Activated T-helper 1 cell treated with anti-CD3 and anti-CD28 coated beads, Interleukin-2, amount 50 U/mL, for 16 hours (primary cell): ENCODE measurements at places on chromosomes 5 and 9.

DNA sequence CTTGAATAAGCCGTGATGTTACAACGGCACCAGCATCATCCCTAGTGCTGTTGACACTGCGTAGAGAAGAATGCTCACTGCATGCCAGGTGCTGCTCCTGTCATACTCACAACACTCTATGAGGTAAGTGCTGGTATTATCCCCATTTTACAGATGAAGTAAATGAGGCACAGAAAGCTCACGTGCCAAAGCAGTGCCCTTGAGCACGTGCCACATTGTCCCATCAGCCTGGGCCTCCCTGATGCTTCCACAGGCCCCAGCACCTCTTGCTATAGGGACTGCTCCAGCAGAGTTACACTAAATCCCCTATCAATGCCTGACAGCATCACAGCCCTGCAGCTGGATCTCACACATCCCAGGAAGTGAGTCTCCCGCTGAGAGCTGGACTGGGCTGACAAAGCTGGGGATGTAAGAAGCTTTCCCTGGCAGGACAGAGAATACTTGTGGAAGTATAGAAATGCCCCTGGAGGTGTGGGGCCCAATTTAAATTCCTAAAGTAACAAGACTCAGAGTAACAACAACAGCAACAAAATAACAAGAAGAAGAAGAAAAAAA, 216.1 kb downstream of the FSTL4 start:
- no peak for DNase-seq

DNA sequence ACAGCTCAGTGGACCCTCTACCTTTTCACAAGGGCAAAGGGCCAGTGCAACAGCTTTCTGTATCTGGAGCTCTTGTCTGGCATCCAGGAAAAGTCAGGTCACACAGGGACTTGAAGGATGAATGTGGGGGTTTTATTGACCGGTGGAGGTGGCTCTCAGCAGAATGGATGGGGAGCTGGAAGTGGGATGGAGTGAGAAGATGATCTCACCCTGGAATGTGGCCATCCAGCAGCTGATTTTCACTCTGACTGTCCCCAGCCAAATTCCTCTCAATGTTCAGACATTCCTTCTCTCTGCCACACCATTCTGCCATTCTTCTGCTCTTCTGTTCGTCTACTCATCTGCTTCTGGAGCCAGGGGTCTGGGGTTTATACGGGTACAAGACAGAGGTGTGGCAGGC, 1119.9 kb downstream of the TAF11L14 start:
- DNase-seq: no peak

- no peak for DNase-seq
Observed at GRCh38 chr5:2506603-2507002, 244.9 kb downstream of the IRX2 start.

DNA sequence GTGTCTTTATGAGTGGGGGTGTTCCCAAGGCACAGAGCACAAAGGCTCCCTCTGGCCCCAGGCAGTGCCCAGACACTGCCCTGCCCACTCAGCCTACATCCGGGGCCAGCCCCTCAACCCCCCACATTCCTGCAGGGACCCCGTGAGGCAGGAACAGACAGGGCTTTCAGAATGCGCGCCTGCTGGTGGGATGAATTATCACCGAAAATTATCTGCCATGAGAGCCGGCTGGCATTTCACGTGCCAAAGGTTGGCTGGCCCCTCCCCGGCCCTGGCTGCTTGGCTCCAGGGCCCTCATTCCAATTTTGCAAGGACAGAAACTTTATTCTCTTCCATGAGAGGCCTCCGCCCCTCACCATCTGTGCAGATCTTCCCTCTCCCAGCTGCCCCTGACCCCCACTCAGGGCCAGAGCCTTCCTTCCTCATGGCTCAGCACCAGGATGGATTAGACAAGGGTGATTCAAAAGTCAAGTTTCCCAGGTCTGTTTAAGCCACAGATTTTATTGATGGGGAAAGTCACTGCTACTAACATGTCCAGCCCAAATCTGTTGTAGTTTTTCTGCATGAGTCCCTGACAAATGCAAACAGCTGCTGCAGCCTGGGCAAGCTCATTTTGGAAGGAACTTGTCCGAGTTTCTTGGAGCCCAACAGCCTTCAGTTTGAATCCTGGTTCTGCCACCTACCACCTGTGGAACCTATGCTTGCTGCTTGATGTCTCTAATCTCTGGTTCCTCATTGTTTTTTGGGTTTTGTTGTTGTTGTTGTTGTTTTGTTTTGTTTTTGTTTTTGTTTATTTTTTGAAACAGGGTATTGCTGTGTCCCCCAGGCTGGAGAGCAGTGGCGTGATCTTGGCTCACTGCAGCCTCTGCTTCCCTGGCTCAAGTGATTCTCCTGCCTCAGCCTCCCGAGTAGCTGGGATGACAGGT, 32.3 kb upstream of the WDR38 start:
- no peak for DNase-seq

DNA sequence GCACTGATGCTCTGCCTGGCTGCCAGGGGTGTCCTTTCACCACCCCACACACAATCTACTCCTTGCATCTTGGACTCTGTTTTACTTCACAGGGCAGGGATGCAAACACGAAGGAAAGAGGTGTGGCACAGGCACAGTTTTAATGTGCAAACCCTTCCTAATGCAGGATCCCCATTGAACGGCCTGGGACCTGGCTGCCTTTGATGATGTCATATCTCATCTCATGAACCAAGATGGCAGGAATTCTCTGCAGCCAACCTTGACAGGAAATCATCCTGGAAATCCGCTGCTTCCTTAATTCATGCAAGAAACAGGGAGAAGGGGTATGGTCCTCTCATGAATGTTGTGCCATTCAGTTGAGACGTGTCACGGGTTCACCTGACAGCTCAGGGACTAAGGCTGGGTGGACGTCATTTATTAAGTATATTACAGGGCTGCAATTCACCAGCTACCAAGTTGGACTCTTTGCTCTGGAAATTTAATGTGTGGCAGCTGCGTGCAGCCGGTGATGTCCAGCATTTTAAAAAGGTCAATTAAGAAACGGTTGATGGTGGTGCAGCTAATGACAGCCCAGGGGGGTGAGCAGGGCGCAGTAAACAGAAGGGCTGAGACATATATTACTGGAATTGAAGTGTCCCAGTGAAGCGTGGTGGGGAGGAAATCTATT, 91.5 kb downstream of the LMNB1 start:
- no peak for DNase-seq

DNA sequence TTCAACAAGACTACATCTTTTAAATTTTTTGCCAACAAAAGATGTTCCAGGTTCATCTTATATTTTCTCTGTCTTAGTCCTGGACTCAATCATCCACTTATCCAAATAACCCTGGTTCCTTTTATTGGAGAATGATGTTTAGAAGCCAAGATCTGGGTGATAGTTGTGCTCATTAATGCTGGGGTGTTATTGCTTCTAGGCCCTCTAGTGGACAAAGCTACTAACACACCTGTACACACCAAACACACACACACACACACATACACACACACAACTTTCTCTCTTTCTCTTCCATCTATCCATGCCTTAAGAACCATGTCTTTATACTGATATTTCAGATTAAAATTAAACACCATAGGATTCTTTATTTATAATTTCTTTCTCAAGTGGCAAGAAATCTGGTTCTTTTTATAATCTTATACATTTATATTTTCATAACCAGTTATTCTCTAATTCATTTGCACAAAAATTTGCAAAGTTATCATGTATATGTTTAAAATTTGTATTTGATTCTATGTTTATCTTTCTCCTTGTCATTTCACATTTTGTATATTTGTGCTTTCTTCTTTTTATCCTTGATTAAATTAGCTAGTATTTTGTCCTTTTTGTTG, 179.1 kb upstream of the SMIM23 start:
- DNase-seq: no peak

- DNase-seq: no peak
Observed at GRCh38 chr9:19700699-19701098, 88.1 kb downstream of the SLC24A2 start.

DNA sequence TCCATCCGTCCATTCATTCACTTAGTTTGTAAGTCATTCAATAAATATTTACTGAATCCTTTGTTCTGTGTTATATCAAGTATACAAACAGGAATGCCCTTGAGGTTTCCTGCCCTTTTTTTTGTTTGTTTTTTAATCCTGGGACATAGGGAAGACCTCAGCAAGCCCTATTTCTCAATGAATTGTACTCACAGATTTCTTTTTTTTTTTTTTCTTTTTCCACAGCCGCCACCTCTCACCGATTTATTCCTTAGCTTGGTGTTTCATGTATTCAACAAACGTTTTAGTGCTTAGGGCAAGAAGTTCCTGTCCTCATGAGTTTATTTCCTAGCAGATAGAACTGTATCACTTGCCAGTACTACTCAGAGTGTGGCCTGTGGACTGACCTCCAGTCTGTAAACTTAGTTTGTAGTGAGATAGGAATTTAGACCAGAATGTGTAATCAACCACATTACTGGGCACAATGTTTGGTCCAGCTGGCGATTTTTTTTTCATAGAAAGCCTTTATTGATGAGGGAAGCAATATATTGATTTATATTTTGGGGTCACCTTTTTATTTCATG, 35.4 kb upstream of the C5orf47 start:
- no peak for DNase-seq
